ENCODE measurements at places on chromosomes 12 and 14. TPM values are rescaled to one million over a fixed set of nuclear protein-coding genes. Genes with fewer than 3 reads are reported as not detected.

A2M gene
- not detected for total RNA-seq

LALBA gene
- total RNA-seq: not detected

TDRD9 gene
- total RNA-seq: not detected

PAPLN gene
- total RNA-seq: 10.8 TPM

CLEC12A gene
- not detected for total RNA-seq

MGP gene
- total RNA-seq: not detected

SOX5 gene
- total RNA-seq: not detected

OTX2 gene
- total RNA-seq: not detected

NANOG gene
- not detected for total RNA-seq

LIN7A gene
- 0.62 TPM for total RNA-seq

GARIN6 gene
- not detected for total RNA-seq

VRTN gene
- not detected for total RNA-seq

LRRK2 gene
- total RNA-seq: 2.5 TPM
